ENCODE measurements at places on chromosomes 1 and 21. TPM values are rescaled to one million over a fixed set of nuclear protein-coding genes. Genes with fewer than 3 reads are reported as not detected.
A peak's percentile ranks its signal among the peaks of the same experiment; 100 is the strongest.

NT5C1A gene
- total RNA-seq: 2.1 TPM

GRCh38 chr1:27521336-27521831, 31.4 kb upstream of the WASF2 start:
- H3K27ac ChIP-seq: peak overlapping the region; percentile 29
- no peak for DNase-seq
- H3K36me3 ChIP-seq: no peaks in the 10 kb centered on the region
- no peaks in the 10 kb centered on the region for H3K27me3 ChIP-seq

GRCh38 chr1:28027660-28028059, 60.8 kb downstream of the EYA3 start:
- no peaks in the 10 kb centered on the region for H3K4me1 ChIP-seq
- DNase-seq: no peak
- H3K36me3 ChIP-seq: no peaks in the 10 kb centered on the region
- no peaks in the 10 kb centered on the region for H3K27me3 ChIP-seq

RNU1-2 gene
- under 0.01 TPM for total RNA-seq

DNA sequence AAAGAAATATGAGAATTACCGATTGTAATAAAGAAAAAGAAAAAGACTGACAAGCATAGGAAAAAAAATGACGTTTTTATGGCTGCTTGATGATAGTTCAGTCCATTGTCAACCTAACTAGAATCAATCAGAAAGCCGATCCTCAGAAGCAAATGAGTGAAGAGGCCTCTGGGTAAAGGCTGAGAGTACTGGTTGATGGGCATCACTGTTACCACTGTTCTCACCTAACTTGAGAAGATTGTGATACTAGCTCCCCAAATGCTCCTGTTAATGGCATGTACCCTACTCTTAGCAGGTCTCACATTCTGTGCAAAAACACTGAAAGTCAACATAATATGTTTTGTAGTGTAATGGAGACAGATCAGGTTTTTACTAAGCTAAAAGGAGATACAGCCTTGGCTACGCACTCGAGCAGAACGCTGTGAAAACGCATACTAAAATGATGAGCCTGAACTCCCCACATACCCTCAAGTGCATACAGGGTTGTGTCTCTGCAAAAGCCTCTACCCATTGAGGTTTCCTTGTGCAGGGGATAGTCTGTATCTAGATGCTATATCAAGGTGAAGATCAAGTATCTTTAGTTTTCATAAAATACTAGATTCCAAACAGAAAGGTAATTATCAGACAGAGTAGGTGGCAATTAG, 554.6 kb downstream of the SMYD3 start:
- no peak for DNase-seq
- H3K36me3 ChIP-seq: no peaks in the 10 kb centered on the region
- H3K4me3 ChIP-seq: no peak overlapping the region
- H3K27ac ChIP-seq: no peak overlapping the region

GRCh38 chr21:42187976-42188653, 30.8 kb upstream of the ABCG1 start:
- no peaks in the 10 kb centered on the region for H3K36me3 ChIP-seq
- no peaks in the 10 kb centered on the region for H3K27me3 ChIP-seq
- no peak overlapping the region for H3K4me3 ChIP-seq
- peak; percentile 34 for DNase-seq
- no peak overlapping the region for H3K27ac ChIP-seq
- no peaks in the 10 kb centered on the region for H3K4me1 ChIP-seq

DNA sequence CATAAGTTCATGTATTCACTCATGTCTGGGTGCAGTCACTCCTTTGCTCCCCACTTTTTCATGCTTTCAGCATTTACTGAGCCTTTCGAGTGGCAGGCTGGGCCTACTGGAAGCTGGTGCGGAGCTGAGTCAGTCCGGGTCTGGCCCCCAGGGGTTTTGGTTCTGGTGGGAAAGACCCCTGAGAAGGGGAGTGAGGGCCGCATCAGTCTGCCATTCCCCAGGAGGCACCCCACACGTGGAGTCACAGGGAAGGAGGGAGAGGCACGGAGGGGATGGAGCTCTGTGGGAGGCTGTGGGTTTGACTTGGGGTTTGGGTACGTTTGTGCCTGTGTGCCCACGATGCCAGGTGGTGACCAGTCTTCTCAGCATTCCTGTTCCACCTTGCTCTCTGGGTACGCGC, 87.9 kb downstream of the PTPRU start:
- no peak overlapping the region for H3K27ac ChIP-seq
- H3K4me3 ChIP-seq: no peak overlapping the region
- no peaks in the 10 kb centered on the region for H3K4me1 ChIP-seq
- H3K27me3 ChIP-seq: no peaks in the 10 kb centered on the region
- no peaks in the 10 kb centered on the region for H3K36me3 ChIP-seq

GRCh38 chr1:84401156-84401555, 2.9 kb downstream of the DNASE2B start:
- no peaks in the 10 kb centered on the region for H3K27me3 ChIP-seq
- no peak for DNase-seq
- no peaks in the 10 kb centered on the region for H3K4me1 ChIP-seq
- H3K36me3 ChIP-seq: no peaks in the 10 kb centered on the region
- H3K4me3 ChIP-seq: no peak overlapping the region
- H3K27ac ChIP-seq: no peak overlapping the region

DNA sequence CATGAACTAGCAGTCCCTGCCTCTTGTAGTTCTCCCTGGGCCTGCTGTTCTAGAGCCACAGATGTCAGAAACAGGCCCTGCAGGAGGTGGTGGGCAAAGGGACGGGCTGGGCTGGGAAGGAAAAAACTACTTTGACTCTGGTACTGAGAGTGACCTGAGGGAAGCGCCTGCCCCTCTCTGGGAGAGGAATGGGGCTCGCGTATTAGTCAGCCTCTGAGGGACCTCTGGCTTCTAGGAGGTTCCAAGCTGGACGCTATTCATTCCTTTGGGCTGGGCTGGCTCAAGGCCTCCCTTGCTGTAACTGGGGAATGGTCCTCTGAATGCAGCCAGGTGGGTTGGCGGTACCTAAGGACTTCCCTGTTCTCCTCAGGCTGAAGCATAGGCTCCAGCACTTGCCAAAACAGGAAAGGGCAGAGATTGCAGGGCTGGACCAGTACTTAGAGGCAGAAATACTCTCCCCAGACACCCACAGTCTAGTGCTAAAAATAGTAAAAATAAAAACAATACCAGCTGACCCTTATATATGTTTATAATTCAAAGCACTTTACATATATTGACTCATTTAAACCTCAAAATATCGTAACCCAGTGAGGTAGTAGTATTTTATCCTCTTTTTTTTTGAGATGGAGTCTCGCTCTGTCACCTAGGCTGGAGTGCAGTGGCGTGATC, 7.1 kb downstream of the POMGNT1 start:
- no peak overlapping the region for H3K4me3 ChIP-seq
- peaks cover 10% of the 10 kb centered on the region for H3K4me1 ChIP-seq

GRCh38 chr21:35921471-35921870, 138.9 kb downstream of the SETD4 start:
- no peak overlapping the region for H3K27ac ChIP-seq
- H3K36me3 ChIP-seq: no peaks in the 10 kb centered on the region
- H3K27me3 ChIP-seq: no peaks in the 10 kb centered on the region
- no peak overlapping the region for H3K4me3 ChIP-seq

DNA sequence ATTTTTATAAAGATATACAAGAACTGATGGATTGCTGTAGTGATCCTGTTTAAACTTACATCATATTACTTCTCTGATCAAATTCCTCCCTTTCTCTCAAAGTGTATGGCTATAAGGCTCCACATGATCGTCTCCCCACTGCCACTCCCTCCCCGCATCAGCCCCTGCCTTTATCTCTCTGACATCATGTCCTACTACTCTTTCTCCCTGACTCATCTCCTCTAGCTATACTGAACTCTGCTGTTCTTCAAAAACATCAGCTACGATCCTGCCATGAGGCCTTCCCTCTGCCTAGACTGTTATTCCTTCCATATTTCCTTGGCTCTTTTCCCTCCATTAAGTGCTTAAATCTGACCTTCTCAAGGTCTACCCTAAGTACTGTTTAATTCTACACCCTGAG, 22.8 kb downstream of the HFM1 start:
- no peaks in the 10 kb centered on the region for H3K36me3 ChIP-seq
- H3K27me3 ChIP-seq: no peaks in the 10 kb centered on the region
- no peak overlapping the region for H3K27ac ChIP-seq
- DNase-seq: no peak

DNA sequence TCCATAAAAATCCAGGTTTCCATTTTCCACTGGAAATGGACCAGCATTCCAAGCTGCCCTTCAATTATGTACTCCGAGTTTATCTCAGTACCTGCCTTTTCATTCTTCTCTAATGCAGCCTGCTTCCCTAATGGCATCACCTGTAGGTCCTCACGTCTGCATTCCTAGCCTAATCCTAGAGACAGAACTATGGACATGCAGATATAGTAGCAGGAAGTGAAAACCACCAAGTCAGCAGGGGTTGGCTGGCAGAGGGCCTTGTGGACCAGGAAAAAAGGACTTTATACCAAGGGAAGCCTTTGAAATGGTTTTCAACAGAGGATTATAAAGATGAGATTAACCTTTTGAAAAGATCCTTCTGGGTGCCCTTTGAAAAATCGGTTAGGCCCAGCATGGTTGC, 135.7 kb upstream of the L1TD1 start:
- H3K36me3 ChIP-seq: no peaks in the 10 kb centered on the region
- H3K4me1 ChIP-seq: no peaks in the 10 kb centered on the region
- H3K4me3 ChIP-seq: no peak overlapping the region
- no peak overlapping the region for H3K27ac ChIP-seq

DNA sequence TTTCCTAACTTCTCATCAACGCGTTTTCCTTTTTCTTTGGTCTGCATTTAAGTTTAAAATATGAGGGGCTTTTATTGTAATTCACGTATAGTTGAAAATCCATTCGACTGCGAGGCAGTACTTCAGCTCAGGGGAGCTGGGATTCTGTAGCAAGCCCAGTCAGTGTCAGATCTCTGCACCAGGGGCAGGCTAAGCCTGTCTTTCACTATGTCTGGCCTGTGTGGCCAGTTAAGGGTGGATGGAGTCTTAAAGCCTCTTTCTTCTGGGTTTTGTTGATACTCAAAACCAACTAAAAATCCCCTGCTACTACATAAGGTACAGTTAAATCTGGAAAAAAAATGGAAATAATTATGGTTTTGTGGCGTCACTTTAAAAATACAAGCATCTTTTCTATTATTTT, 124.7 kb downstream of the TYW3 start:
- H3K27ac ChIP-seq: no peak overlapping the region
- no peak for DNase-seq
- H3K4me3 ChIP-seq: no peak overlapping the region

DNA sequence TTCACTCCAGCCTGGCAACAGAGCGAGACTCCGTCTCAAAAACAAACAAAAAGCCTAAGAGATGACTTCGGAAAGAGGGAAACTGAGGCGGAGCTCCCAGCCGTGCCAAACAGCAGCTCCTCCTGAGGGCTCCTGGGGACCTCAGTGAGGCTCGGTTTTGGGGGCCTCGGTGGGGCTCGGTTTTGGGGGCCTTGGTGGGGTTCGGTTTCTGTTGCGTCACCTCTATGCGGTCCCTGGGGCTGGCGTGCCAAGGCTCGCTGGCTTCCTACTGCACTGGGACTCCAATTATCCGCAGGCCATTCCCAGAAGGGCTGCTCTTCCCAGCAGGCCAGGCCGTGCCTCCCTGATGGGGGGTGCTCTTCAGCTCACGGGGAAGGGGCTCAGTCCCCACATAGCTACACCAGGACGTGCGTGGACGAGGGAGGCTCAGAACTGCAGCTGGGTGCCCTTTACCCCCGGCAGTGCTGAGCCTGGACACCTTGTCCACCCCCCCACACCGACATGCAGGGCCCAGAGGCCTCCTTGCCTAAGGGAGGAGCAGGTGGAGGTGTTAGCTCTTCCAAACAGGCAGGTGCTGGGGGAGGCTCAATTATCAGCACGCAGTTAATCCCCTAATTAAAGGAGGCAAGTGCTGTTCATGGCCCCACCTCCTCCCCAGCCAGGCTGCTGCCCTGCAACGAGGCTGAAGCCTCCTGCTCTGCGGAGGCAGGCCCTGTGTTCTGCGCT, 5.1 kb upstream of the C1orf159 start:
- H3K4me3 ChIP-seq: no peak overlapping the region
- H3K36me3 ChIP-seq: no peaks in the 10 kb centered on the region
- H3K4me1 ChIP-seq: no peaks in the 10 kb centered on the region
- no peaks in the 10 kb centered on the region for H3K27me3 ChIP-seq

- no peak overlapping the region for H3K27ac ChIP-seq
- H3K36me3 ChIP-seq: no peaks in the 10 kb centered on the region
- no peaks in the 10 kb centered on the region for H3K4me1 ChIP-seq
- no peak overlapping the region for H3K4me3 ChIP-seq
Measured at GRCh38 chr1:229980009-229980408, 87.0 kb upstream of the GALNT2 start.

DNA sequence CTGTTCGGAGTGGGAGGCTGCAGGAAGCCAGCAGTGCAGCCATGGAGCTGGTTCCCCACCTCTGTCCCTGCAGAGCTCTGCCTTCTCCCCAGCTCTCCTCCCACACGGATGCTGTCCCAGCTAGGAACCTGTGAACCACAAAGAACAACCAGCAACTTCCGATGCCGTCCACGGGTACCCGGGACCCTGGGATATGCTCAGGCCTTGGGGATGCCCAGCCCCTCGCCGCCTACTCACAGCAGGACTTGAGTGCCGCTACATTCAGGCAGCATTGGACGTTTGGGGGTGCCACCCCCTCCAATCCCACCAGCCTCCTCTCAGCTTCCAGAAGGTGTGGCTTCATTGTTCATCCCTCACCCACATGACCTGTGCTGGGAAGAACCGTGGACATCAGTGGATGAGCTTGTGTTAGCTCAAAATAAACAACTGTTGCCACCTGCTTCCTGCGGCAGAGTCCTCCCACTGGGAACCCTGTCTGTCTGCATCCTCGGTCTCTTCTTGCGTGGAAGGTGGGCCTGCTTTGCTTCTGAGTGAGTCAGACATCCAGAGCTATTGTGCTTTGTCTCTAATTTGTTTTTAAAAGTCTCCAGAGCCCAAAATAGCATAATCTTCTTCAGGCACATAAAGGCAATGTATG, 20.1 kb upstream of the AJAP1 start:
- no peak overlapping the region for H3K4me3 ChIP-seq
- no peak overlapping the region for H3K27ac ChIP-seq
- peaks cover 14% of the 10 kb centered on the region for H3K4me1 ChIP-seq
- H3K36me3 ChIP-seq: no peaks in the 10 kb centered on the region

SORT1 gene
- 174 TPM for total RNA-seq

DNA sequence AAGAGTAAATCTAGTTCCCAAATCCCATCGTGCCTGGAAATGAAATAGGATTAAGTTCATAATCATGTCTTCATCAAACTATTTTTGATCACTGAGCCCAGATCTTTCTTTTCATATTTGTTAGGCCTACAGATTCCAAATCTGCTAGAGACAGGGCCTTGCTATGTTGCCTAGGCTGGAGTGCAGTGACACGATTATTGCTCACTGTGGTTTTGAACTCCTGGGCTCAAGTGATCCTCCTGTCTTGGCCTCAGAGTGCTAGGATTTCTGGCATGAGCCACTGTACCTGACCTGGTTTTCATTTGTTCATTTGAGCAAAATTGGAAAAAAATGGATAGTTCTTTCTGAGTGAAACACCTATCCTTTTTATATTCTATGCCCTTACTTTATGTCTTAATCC, 28.0 kb upstream of the DIPK1A start:
- DNase-seq: no peak
- H3K36me3 ChIP-seq: no peaks in the 10 kb centered on the region

DNA sequence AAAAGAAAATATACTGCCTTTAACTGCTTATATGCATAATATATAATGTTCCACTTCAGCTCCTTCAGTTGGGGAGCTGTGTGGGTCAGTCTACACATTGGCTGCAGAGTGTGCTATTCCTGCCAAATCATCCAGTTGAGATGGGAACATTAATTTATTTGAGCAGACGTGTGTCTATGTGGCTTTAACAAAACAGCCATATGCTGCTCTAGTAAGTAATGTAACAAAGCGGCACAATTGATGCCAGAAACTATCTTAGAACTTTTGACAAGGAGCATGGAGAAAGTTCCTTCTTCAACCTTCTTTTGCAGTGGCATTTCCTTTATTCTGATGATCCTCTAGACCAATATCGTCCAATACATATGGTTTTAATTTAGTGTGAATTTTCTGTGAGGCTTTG, 285.9 kb upstream of the C1orf87 start:
- H3K4me1 ChIP-seq: no peaks in the 10 kb centered on the region
- no peak overlapping the region for H3K27ac ChIP-seq
- no peak for DNase-seq

ACTN2 gene
- 54.9 TPM for total RNA-seq
